Hair follicle dermal papilla cell (primary cell): ENCODE measurements at places on chromosomes 12 and 14. TPM values are rescaled to one million over a fixed set of nuclear protein-coding genes. Genes with fewer than 3 reads are reported as not detected.

The CPSF6 gene
- total RNA-seq = 27.6 and 30.5 TPM in 2 replicates

The SRRM4 gene
- not detected in 2 replicates for total RNA-seq

The P2RX2 gene
- not detected in 2 replicates for total RNA-seq

The KLRC3 gene
- not detected in 2 replicates for total RNA-seq

The CELA1 gene
- total RNA-seq = not detected in 2 replicates

The DENND5B gene
- 18.3 and 22.1 TPM in 2 replicates for total RNA-seq

The TAS2R9 gene
- not detected in 2 replicates for total RNA-seq

The ZBTB42 gene
- total RNA-seq = 5.7 and 5.8 TPM in 2 replicates

The USP44 gene
- total RNA-seq = under 0.01 and 0.12 TPM in 2 replicates

The TAS2R43 gene
- 3.4 and 4.3 TPM in 2 replicates for total RNA-seq

The MIP gene
- 0.32 TPM in 1 of 2 replicates, not detected in the other for total RNA-seq

The SCNN1A gene
- 0.85 and 1.5 TPM in 2 replicates for total RNA-seq

The IL26 gene
- total RNA-seq = not detected in 2 replicates

The GLT8D2 gene
- 91.8 and 99.1 TPM in 2 replicates for total RNA-seq

The CD163L1 gene
- 1.5 and 2.1 TPM in 2 replicates for total RNA-seq

The LIN7A gene
- 6.1 and 7.6 TPM in 2 replicates for total RNA-seq

The DNAI7 gene
- total RNA-seq = 0.12 TPM in 1 of 2 replicates, not detected in the other

The ITGB7 gene
- total RNA-seq = 1.3 and 1.8 TPM in 2 replicates

The EML1 gene
- total RNA-seq = 38.3 and 41.9 TPM in 2 replicates

The GDF11 gene
- 8.1 and 9.6 TPM in 2 replicates for total RNA-seq

The CIROP gene
- 0.12 TPM in 1 of 2 replicates, not detected in the other for total RNA-seq

The PTGDR gene
- total RNA-seq = 0.16 TPM in 1 of 2 replicates, not detected in the other

The OAS2 gene
- total RNA-seq = 25.6 and 26.6 TPM in 2 replicates

The SLC2A14 gene
- total RNA-seq = 0.16 and 0.24 TPM in 2 replicates

The MYRFL gene
- total RNA-seq = 0.16 TPM in 1 of 2 replicates, not detected in the other

The NDRG2 gene
- total RNA-seq = 0.81 and 1.5 TPM in 2 replicates

The CLEC1A gene
- 0.16 and 0.85 TPM in 2 replicates for total RNA-seq

The DPF3 gene
- total RNA-seq = 12.5 and 17.2 TPM in 2 replicates

The NELL2 gene
- 0.36 TPM in 1 of 2 replicates, not detected in the other for total RNA-seq
